NCI-H345 (cell line): ENCODE measurements at places on chromosomes 13 and 19.

- DNase-seq: no peak
Measured at GRCh38 chr13:24271601-24272451, 37.6 kb upstream of the C1QTNF9 start.

DNA sequence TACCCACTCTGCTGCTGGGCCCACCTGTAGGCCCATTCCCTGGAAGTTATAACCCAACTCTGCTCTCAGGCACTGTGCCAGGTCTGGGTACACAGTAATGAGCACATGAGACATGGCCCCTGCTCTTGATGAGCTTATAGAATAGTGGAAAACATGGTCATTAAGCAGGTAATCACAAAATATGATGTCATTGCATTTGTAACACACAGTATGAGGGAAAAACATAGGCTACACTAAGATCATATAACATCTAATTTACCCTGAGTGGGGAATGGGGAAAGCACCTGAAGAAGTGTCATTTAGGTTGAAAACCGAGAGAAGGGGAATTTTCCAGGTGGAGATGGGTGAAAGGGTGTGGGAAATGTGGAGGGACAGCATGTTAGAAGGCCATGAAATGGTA, 3.9 kb upstream of the CNMD start:
- DNase-seq: no peak

DNA sequence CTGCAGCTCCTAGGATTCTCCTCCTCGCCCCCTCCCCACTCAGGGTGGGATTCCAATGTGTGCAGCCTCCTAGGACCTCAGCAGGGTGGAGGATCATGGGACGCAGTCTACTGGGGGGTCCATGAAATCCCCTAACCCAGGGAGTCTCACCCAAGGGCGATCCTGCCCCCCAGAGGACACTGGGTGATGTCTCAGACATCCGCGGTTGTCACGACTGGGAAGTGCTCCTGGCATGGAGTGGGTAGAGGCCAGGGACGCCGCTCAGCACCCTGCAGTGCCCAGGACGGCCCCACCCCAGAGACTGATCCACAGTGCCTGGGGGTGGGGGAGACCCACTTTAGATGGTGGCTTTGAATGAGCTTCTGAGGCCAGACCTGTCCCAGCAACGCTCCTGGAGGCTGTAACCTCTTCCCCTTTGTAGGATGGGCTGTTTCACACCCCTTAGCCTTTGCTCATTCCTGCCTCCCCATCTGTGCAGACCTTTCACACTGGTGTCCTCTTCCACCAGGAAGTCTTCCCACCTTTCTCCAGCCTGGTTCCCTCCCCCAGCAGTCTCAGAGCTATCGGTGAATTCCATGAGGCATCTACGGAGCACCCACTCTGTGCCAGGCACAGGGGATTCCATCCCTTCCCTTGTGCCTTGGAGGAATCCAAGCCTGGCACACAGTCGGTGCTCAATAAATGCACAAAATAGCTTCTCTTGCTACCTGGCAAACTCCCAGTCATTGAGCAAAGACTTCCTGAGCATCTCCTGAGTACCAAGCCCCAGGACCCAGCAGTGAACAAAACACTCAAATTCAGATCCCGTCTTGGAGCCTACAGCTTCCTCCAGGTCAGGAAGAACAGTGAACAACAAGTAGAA, 10.5 kb downstream of the SMIM24 start:
- DNase-seq: no peak

- peak; percentile 17 for DNase-seq
Measured at GRCh38 chr13:108508263-108508662, 121.1 kb upstream of the MYO16 start.

- no peak for DNase-seq
Measured at GRCh38 chr13:111505175-111505777, 184.8 kb downstream of the TEX29 start.

- DNase-seq: no peak
Measured at GRCh38 chr19:13401388-13401787, 104.9 kb downstream of the CACNA1A start.

DNA sequence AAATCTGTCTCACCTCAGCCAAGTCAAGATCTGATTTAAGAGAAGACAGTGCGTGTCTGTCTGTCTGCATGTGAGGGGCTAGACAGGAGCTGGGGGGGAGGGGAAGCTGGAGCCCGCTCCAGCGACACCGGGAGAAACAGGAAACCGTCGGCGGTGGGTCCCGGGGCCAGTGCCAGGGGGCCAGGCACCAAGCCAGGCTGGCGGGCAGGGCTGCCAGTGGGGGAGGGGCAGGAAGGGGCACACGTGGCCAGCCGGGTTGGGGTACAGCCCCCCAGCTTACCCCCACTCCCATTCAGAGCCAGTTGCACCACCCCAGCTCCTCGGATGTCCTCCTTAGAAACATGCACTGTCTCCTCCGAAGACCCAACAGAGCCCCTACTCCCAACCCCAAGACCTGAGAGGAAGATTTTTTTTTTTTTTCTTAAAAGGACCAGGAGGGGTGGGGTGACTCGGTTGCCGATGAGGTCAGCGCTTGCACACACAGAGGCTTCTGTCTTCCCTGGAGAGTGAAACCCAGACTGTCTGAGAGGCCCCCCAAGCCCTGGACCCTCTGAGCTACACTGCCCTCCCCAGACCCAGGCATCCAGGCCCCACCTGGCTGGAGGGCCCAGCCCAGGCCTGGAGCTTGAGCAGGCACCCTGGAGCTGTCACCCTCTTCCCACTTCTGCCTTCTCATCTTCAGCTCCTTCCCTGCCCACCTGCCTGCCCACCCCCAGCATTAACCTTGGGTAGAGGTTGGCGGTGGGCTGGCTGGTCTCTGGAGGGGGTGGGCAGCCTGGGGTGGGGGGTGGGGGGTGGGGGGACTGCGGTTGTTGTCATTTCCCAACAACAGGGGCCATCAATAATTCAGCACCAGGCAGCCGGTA, 4.0 kb downstream of the ERF start:
- DNase-seq: no peak

- no peak for DNase-seq
Measured at GRCh38 chr19:38441657-38442348, 8.3 kb downstream of the RYR1 start.

GRCh38 chr19:7247155-7247554, 47.1 kb downstream of the INSR start:
- DNase-seq: no peak

DNA sequence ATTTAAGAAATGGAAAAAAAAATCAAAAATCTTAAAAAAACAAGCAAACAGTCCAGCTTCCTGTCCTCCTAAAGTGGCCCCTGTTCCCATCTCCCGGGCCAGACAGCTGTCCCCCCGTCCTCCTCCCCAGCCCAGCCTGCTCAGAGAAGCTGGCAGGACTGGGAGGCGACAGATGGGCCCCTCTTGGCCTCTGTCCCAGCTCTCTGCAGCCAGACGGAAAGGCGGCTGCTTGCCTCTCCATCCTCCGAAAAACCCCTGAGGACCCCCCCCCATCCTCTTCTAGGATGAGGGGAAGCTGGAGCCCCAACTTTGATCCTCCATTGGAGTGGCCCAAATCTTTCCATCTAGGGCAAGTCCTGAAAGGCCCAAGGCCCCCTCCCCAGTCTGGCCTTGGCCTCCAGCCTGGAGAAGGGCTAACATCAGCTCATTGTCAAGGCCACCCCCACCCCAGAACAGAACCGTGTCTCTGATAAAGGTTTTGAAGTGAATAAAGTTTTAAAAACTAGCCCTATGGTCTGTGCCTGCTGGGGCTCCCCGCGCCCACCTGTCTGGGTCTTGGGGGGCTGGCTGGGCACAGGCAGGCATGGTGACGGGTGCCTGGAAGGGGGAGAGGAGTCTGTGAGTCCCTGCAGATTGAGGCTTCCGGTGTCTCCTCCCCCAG, 3.8 kb downstream of the GADD45GIP1 start:
- no peak for DNase-seq

DNA sequence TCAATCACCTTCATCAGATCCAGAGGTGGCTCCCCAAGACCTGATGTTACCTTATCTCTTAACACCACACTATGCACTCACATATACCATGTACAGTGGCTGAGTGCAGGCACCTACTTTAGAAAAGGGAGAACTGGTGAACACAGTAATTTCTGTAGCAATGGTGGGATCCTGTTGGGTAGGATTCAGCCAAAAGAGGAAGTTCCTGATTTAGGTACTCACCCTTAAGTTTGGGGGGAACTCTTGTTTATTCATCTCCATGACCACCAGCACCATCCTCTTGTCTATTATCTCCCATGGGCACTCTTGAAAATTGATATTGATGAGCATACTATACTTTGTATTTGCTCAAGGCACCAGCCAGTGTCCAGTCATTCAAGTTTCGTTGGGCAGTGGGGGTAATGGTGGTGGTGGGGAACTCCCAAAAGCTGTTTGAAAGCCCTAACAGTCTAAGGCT, 324.4 kb downstream of the LMO7 start:
- no peak for DNase-seq
